ENCODE measurements at places on chromosomes 5 and 9. TPM values are rescaled to one million over a fixed set of nuclear protein-coding genes. Genes with fewer than 3 reads are reported as not detected.

The PCDHB13 gene
- 3.2 TPM for total RNA-seq

The PCDHA10 gene
- 1.7 TPM for total RNA-seq

The MTX3 gene
- total RNA-seq: 14.9 TPM

The ANKRD34B gene
- 0.35 TPM for total RNA-seq

The IFNA21 gene
- not detected for total RNA-seq

The OMD gene
- 6.5 TPM for total RNA-seq

The UNC5A gene
- 0.46 TPM for total RNA-seq

The ANKRD33B gene
- 6.1 TPM for total RNA-seq

The CDH12 gene
- not detected for total RNA-seq

The BTNL8 gene
- 4.5 TPM for total RNA-seq

The TAF1L gene
- total RNA-seq: not detected

The AJM1 gene
- 2.7 TPM for total RNA-seq

The FYB1 gene
- 45.0 TPM for total RNA-seq

The SELENOP gene
- total RNA-seq: 884 TPM

The POC5 gene
- 9.1 TPM for total RNA-seq

The OSMR gene
- total RNA-seq: 85.6 TPM

GRCh38 chr9:111632060-111632459 is 926 bp downstream of the DNAJC25 start:
- DNase-seq: no peak
- no peaks in the 10 kb centered on the region for H3K27me3 ChIP-seq
- peaks cover 34% of the 10 kb centered on the region for H3K4me1 ChIP-seq
- peak overlapping the region; percentile 93 for H3K27ac ChIP-seq
- peak overlapping the region; percentile 98 for H3K4me3 ChIP-seq
- no peaks in the 10 kb centered on the region for H3K36me3 ChIP-seq

- no peaks in the 10 kb centered on the region for H3K27me3 ChIP-seq
- H3K36me3 ChIP-seq: no peaks in the 10 kb centered on the region
- no peaks in the 10 kb centered on the region for H3K4me1 ChIP-seq
These were observed 85.8 kb downstream of the FAM114A2 start for GRCh38 chr5:153952893-153953292.

DNA sequence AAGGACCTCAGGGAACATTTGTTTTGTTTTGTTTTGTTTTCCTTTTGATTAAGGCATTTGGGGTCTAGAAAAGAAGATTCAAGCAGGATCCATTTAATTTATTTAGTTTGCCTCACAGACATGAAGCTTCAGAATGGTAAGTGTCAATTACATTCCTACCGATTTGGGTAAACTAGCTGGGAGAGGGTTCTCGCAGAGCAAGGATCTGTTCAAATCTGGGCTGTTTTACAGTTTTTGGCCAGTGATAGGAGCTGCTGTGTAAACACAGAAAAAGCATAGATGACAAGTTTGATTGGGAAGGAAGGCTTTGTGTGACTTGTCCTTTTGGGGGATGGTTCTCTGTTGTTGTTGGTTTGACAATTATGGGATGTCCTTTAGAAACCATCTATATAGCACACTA is 470.3 kb upstream of the WWC1 start:
- no peak for DNase-seq
- no peaks in the 10 kb centered on the region for H3K4me1 ChIP-seq
- no peaks in the 10 kb centered on the region for H3K36me3 ChIP-seq
- peaks cover 4% of the 10 kb centered on the region for H3K27me3 ChIP-seq

DNA sequence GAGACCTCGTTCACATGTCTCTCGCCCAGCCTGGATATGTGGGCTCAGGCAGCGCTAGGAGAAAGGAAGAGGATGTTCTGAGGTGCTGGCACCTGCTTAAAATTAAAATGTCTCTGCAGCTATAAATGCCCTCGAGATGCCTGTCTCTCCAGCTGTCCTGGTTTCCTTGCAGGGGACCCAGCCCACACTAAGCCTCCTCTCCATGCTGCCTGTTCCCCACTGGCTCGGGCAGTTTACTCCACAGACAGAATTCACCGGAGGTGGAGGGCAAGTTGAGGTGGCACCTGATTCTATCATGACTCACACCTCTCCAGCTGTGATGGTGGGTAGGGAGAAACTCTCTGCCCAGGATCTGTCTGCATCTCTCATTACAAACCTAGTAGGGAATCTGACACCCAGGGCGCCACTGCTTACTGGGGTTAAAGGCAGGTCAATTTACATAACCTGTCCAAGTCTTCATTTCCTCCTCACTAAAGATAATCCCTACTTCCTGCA is 420.9 kb downstream of the SPOCK1 start:
- no peak overlapping the region for H3K27ac ChIP-seq
- DNase-seq: no peak
- no peak overlapping the region for H3K4me3 ChIP-seq
- no peaks in the 10 kb centered on the region for H3K36me3 ChIP-seq
- no peaks in the 10 kb centered on the region for H3K27me3 ChIP-seq

DNA sequence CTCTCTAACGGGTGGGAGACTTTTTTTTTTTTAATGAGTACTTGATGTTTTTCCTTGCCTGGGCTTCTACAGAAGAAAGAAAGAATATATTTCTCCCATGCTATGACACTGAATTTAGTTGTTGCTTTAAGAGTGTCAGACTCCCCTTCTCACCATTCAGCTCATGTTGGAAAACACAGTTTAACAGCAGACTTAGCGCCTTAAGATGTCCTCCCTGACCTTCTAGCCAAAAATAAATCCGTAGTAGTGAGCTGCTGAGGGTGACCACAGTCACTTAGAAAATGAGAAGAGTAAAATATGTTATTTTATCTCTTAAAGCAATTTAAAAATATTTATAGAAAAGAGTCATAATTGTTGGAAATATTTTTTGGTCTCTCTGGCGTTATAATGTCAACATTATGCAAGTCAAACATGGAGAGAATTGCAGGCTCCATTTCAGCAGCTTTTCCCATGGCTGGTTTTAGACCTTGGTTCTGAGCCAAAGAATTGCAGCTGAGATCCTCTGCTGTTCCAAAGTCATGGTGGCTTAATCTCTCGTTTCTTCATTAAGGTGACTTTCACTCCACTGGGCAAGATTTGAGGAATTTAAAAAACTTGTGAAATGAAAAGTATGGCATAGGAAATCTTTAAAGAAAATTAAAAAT is 143.5 kb downstream of the GHR start:
- H3K4me3 ChIP-seq: no peak overlapping the region
- no peaks in the 10 kb centered on the region for H3K4me1 ChIP-seq
- no peaks in the 10 kb centered on the region for H3K36me3 ChIP-seq
- no peaks in the 10 kb centered on the region for H3K27me3 ChIP-seq
- H3K27ac ChIP-seq: no peak overlapping the region

- H3K36me3 ChIP-seq: no peaks in the 10 kb centered on the region
- no peak for DNase-seq
- H3K4me3 ChIP-seq: no peak overlapping the region
- no peak overlapping the region for H3K27ac ChIP-seq
- peaks cover 17% of the 10 kb centered on the region for H3K4me1 ChIP-seq
- no peaks in the 10 kb centered on the region for H3K27me3 ChIP-seq
These were observed 282.1 kb downstream of the NFIB start for GRCh38 chr9:14031810-14032209.

GRCh38 chr5:10704949-10705621 is 55.9 kb downstream of the DAP start:
- no peak overlapping the region for H3K4me3 ChIP-seq
- H3K27ac ChIP-seq: no peak overlapping the region
- no peaks in the 10 kb centered on the region for H3K27me3 ChIP-seq
- peaks cover 32% of the 10 kb centered on the region for H3K4me1 ChIP-seq
- H3K36me3 ChIP-seq: peaks cover 4% of the 10 kb centered on the region
- DNase-seq: no peak

DNA sequence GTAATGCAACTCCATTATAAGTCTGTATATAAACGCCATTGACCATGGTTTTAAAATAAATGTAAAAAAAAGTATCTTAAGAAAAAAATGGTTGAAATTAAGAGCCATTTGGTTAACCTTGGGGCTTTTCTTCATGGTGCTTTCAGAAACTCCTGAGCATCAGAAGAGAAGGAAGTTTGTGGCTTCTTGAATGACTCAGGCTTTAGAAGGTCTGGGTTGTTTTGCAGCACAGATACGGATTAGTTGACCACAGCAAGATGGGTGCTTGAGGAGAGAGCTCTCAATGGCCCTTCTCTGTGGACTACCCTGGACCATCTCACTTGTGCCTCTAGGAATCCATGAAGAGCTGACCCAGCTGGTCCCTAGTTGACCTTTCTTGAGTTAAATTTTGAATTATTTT is 189.5 kb downstream of the TMEM38B start:
- H3K27ac ChIP-seq: no peak overlapping the region
- no peak for DNase-seq
- H3K4me1 ChIP-seq: no peaks in the 10 kb centered on the region
- H3K4me3 ChIP-seq: no peak overlapping the region
- no peaks in the 10 kb centered on the region for H3K27me3 ChIP-seq

DNA sequence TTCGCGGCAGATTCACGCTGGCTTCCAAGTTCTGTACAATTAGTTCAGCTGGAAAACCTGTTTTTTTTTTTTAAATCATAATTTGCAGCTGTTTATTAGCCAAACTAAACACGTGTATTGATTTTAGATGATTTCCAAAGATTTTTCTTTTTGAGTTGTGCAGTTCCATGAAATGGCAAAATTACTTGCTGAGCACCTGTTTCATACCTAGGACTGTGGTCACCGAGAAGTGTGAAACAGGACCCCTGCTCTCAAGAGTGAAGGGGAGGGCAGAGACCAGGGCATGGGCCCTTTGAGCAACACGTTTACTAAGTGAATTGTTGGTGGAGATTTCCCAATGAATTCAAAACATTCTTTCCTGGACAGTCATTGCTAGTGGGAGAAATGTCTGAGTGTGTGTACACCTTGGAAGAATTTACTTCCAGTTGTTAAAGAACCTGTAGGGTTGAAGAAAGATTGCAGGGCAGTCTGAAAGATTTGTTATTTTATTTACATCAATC is 688 bp downstream of the SNX24 start:
- H3K4me1 ChIP-seq: peaks cover 48% of the 10 kb centered on the region
- DNase-seq: no peak
- H3K4me3 ChIP-seq: peak overlapping the region; percentile 83
- no peaks in the 10 kb centered on the region for H3K36me3 ChIP-seq

DNA sequence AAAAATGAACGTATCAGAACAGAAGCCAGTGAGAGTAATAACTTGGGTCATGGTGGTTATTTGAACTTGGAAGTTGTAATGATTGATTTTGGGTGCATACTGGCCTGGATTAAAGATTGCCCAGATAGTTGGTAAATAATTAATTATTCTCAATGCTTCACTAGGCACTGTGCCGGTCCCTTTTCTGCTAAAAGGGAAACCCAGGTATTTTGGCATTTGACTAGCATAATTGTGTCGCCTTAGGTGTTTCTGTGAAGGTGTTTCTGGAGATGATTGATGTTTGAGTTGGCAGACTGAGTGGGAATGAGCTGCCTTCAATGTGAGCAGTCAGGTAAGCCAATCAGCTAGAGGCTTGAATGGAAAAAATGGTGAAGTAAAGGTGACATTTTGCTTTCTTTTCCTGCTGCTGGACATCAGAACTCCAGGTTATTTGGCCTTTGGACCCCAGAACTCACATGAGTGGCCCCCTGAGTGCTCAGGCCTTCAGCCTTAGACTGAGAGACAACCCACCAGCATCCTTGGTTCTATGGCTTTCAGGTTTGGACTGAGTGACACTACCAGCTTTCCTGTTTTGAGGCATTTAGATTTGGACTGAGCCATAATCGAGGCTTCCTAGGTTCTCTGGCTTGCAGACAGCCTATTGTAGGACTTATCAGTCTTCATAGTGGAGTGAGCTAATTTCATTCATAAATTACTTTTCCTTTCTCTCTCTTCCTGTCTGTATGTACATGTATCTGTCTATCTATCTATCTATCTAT is 120.7 kb upstream of the PAPPA start:
- H3K27ac ChIP-seq: no peak overlapping the region
- no peak overlapping the region for H3K4me3 ChIP-seq
- H3K4me1 ChIP-seq: no peaks in the 10 kb centered on the region
- H3K36me3 ChIP-seq: no peaks in the 10 kb centered on the region
- no peaks in the 10 kb centered on the region for H3K27me3 ChIP-seq

DNA sequence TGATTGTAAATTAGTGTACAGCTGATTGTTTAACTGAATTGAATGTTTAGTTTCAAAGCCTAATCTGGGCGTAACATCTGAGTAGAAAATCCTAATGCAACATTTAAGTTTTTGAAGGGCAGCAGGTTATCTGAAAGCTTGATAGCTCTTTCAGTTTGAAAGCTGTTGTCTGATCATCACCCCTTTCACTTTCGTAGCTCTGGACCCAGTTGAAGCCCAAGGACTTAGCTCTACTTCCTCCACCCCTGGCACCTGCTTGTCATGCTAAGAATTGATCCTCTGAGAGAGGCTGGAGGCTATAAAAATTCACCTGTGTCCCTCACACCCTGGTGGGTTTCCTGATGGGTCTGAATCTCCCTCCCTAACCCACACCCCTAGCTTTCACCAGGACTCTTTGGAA is 86.0 kb downstream of the ZFAND5 start:
- no peak overlapping the region for H3K27ac ChIP-seq
- H3K27me3 ChIP-seq: no peaks in the 10 kb centered on the region
- DNase-seq: no peak
- no peaks in the 10 kb centered on the region for H3K36me3 ChIP-seq
- H3K4me1 ChIP-seq: no peaks in the 10 kb centered on the region

- no peak for DNase-seq
- H3K27me3 ChIP-seq: no peaks in the 10 kb centered on the region
- no peak overlapping the region for H3K27ac ChIP-seq
- no peak overlapping the region for H3K4me3 ChIP-seq
These were observed 159.8 kb upstream of the PHYKPL start for GRCh38 chr5:178392386-178392785.

GRCh38 chr9:84027201-84027600 is 46.6 kb downstream of the RMI1 start:
- H3K27ac ChIP-seq: no peak overlapping the region
- DNase-seq: no peak
- no peaks in the 10 kb centered on the region for H3K36me3 ChIP-seq
- no peak overlapping the region for H3K4me3 ChIP-seq

- no peak overlapping the region for H3K4me3 ChIP-seq
- H3K36me3 ChIP-seq: no peaks in the 10 kb centered on the region
- DNase-seq: no peak
- no peaks in the 10 kb centered on the region for H3K27me3 ChIP-seq
- no peak overlapping the region for H3K27ac ChIP-seq
These were observed 136.5 kb upstream of the LIFR start for GRCh38 chr5:38692781-38693527.

DNA sequence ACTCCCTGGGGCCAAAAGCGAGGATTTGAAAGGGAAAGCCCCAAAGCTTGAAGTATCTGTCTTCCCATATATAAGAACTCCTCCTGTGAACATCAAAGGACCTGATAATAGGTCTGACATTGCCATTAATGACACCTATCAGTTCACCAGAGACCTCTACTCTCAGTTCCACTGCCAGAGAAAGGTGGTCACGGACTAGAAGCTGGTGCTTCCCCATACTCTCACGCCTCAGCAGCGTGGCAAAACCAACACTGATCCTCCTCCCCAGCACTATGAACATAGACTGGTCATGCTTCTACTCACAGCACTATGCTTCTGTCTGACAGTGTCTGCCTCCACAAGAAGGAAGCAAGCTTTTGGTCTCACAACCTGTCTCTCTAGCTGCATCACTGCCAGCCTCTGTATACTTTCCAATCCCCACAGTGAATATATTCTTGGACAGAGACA is 37.9 kb downstream of the NRG2 start:
- H3K36me3 ChIP-seq: no peaks in the 10 kb centered on the region
- H3K4me3 ChIP-seq: no peak overlapping the region
- no peaks in the 10 kb centered on the region for H3K4me1 ChIP-seq
- H3K27ac ChIP-seq: no peak overlapping the region
